ENCODE measurements at places on chromosomes 7 and 10.

GRCh38 chr10:16799621-16800020, 17.6 kb downstream of the RSU1 start:
- DNase-seq, result no peak

GRCh38 chr7:908159-908581, 31.8 kb downstream of the GET4 start:
- no peak for DNase-seq

DNA sequence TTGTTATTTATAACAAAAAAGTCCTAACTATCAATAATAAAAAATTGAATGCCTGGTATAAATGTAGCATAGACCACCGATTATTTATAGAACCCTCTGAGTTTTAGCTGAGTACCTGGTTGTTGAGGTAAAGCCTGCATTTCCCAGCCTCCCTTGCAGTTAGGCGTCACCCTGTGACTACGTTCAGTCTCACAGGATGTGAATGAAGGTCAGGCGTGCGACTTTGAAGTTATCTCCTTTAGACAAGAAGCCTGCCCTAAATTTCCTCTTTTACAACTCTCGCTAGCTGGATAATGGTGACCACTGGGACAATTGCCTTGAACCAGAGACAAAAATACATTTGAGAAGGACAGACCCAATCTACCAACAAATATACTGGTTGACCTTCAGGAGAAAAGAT, 67.5 kb upstream of the TES start:
- DNase-seq, result no peak

- DNase-seq, result no peak
Observed at GRCh38 chr7:3466261-3466660, 165.2 kb downstream of the SDK1 start.

DNA sequence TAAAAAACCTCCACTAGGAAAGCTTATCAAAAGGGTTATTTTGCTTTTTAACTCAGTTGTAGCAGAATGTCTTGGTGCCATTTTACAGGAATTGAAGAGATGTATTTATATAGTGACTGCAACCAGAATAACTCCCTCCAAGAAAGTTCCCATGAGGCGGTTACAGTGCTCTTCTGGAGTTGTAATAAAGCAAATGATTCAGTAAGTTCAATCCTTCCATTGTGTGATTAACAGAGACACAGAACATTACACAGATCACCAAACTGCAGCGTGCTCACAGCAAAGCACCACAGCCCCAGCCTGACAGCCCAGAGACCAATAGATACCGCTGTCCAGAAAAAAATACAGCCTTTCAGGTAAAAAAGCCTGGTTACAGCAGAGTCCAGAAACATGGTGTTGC, 21.9 kb upstream of the CABCOCO1 start:
- no peak for DNase-seq

GRCh38 chr7:32881074-32881982, 10.2 kb downstream of the KBTBD2 start:
- no peak for DNase-seq

DNA sequence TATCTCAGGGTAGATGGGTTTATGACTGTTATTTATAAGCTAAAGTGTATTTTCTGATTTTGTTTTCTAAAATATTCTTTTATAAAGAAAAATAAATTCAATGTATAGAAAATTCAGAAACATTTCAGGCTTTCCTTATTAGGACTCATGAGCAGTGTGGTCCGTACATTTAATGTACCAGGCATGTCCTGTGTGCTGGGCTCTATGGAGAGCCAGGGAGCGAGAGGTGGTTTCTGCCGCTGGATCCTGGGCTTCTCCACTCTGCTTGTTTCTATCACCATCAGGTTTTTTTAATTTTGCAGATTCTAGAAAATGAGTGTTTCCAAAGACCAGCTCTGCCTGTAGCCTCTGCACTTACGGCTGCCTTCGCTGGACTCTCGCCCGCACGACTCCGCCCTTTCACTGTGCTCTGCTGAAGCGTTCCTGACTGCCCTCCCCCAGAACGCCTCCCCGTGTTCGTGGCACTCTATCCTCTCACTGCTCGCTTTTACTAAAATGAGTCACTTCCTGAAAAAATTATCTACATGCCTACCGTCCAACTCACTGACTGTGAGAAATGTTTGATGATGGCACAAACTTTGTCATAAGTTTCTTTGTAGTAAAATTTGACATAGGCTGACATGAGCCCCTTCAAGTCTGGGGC, 188.5 kb downstream of the ZMYND11 start:
- peak; percentile 19 for DNase-seq

DNA sequence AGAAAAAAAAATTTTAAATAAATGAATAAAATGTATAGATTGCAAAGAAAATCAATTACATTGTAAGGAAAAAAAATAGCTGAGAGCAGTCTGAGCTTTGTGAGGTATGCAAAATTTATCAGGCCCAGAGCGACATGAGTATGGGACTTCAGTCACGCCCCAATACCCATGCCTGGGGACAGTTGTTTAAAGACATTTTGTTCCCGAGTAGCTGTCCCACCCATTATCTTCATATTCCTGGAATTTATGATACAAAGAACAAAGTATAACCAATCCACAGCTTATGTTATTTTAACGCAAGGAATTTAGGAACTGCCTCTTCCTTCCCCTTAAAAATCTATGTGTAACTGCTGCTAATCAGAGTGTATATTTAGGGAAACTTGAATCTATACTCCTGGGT, 1.6 kb upstream of the PON2 start:
- DNase-seq, result no peak

GRCh38 chr7:416761-417624, 102.7 kb downstream of the PDGFA start:
- DNase-seq, result no peak

DNA sequence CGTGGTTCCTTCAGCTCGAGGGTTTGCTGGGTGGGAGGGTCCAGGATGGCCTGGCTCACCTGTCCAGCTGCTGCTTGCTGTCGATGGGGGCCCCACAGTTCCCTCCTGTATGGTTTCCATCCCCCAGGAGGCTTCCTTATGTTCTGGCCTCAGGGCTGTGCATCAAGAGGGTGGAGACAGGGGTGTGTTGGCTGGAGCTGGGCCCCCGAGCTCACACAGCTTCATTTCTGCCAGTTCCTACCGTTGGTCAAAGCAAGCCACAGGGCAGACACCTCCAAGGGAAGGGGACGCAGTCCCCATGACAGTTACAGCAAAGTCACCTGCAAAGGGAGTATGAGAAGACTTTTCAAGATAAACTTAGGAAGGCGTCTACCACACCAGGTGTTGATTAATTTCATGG, 156.9 kb downstream of the EBF3 start:
- DNase-seq, result no peak

DNA sequence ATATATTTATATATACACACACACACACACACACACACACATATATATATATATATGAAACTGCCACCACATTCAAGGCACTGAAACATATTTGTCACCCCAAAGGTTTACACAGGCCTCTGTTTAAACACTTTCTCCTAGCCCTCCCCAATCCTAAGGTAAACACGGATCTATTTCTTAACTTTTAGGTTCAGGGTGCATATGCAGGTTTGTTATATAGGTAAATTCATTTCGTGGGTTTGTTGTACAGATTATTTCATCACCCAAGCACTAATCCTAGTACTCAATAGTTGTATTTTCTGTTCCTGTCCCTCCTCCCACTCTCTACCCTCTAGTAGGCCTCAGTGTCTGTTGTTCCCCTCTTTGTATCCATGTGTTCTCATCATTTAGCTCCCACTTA, 305.0 kb downstream of the GPR37 start:
- no peak for DNase-seq

DNA sequence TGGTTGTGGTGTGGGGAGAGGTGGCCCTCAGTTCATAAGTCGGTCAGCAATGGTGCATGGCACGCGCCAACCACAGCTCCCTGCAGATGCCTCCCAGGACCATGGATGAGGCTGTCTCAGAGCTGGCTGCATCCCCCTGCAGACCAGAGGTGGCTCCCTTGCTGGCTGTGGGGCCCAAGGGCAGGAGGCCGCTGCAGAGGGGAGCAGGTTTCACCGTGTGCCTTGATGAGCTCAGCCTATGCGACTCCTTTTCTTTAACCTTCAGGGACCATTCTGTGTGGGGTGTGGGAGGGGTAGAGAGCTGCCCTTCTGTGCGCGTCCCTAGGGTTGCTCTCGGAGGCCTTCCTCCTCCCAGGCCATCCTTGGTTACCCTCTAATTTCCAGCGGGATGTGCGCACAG, 152.4 kb downstream of the ACTR3B start:
- DNase-seq, result no peak

- no peak for DNase-seq
Observed at GRCh38 chr7:85730012-85730411, 543.2 kb upstream of the SEMA3D start.

- DNase-seq, result no peak
Observed at GRCh38 chr7:127665922-127666321, 13.9 kb downstream of the SND1 start.

DNA sequence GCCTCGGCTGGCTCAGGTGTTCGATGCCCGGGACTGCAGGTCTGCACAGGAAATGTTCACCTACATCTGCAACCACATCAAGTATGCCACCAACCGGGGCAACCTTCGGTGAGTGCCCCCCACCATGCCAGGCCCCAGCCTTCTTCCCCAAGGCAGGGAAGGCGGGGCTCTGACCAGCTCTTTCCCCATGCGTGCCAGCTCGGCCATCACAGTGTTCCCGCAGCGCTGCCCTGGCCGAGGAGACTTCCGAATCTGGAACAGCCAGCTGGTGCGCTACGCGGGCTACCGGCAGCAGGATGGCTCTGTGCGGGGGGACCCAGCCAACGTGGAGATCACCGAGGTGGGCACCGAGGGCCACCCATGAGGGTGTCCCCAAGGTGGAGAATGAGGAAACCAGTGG, 7.5 kb downstream of the NOS3 start:
- no peak for DNase-seq

GRCh38 chr7:139752604-139753003, 25.2 kb downstream of the HIPK2 start:
- DNase-seq, result no peak

- no peak for DNase-seq
Observed at GRCh38 chr7:157279741-157280215, 57.0 kb upstream of the DNAJB6 start.

DNA sequence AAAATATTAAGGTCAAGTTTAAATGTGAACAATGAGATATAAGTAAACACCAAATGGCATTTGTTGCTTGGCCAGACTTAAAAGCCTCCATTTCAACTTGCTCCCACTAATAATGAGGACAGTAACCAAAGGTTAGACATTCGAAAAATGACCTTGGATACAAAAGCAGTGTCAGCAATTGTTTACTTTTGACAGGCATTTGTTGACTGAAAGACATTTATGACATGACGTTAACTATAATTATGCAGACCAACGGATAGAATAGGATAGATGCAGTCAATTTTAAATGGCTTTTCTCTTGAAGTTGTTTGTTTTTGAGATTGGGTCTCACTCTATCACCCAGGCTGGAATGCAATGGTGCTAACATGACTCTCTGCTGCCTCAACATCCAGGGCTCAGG, 6.3 kb upstream of the WNT16 start:
- no peak for DNase-seq

GRCh38 chr7:121505021-121505420, 108.9 kb upstream of the FAM3C start:
- DNase-seq, result no peak

DNA sequence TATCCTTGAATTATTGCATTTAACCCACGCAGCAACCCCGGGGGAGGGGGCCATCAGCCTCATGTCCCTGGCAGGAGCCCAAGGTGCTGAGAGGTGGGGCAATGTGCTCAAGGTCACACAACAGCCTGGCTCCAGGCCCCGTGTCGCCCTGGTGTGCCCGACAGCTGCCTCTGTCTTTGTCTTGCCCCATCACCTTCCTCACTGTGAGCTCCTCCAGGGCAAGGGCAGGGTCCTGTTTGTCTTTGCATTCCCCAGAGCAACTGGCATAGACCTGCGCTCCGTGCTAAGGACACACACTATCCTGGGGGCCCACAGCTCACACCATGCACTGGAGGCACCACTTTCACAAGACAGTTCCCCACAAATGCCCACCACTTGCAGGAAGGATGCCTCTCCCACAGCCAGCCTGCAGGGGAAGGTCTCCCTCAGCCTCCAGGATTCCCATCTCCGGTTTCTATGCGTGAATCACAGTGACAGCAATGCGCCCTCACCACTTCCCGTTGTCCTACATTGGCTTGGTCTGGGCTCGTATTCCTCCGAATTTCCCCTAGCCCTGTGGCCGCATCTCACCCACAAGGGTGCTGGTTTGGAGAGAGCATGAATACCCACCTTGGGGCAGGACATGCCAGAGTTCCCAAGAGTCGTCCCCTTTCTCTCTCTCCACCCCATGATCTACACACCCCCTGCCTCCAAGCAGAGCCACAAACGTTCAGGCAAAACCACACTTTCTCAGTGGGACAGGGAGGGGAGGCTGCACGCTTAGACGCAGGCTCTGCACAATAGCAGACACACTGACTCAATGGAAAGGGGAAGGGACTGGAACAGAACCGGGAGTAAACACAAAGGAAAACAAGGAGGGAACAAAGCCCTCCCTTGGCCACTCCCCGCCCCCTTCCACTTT, 10.3 kb downstream of the ITPRIP start:
- no peak for DNase-seq

GRCh38 chr10:33704214-33704830, 369.9 kb upstream of the NRP1 start:
- DNase-seq, result no peak
